Spinal cord (tissue), 10 donors: ENCODE measurements at places on chromosomes 7 and 10. TPM values are rescaled to one million over a fixed set of nuclear protein-coding genes. Genes with fewer than 3 reads are reported as not detected.

DNA sequence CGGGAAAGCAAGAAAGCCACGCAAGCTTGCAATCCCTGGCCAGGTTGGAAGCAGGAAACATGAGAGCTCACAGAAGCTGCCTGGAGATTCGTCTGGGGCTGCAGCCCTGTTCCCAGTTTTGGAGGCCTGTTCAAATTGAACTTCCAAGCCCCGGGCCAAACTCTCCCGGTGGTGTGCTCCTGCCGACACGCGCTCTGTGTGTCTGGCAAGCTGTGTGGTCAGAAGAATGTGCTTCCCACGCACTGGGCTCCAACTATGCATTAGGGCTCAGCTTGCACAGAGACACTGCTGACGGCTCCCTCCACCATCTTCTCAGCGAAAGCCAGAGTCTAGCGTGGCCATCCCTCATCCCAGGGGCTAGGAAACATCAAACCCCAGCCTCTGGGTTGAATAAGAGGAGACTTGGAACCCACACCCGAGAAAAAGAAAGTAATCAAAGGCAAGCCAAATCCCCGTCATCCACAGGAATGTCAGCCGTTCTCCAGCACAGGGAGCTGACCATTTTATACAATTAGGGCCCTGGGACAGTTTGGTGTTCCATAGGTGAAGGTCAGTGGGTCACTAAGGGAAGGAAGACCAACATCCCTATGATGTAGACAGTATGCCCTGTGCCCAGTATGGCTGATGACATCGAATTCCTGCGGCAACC lies 107.2 kb downstream of the FGFR2 start:
- H3K4me1 ChIP-seq = no peaks in the 10 kb centered on the region
- no peak for DNase-seq
- H3K27me3 ChIP-seq = no peaks in the 10 kb centered on the region
- H3K27ac ChIP-seq = peak overlapping the region; percentile 1
- no peak overlapping the region for H3K4me3 ChIP-seq

TCAF1 gene
- polyA plus RNA-seq = 120 TPM

DNA sequence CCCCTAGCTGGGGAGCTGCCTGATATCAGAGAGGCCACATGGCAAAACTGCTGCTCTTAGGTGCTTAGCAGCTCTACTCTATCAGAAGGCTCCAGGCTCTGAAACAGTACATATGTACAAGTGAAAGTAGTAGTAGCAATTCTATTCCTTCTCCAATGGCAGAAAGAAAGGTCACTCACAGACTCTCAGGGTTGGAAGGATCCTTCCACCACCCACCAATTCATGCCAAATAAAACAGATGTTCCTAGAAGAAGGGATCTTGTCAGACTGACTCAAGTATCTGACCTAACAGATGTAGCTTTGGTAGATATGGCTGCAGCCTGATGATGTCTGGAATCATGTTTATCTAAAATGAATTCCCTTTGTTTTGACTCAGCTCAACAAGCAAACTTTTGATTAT lies 8.0 kb upstream of the ALDH18A1 start:
- no peaks in the 10 kb centered on the region for H3K27me3 ChIP-seq
- DNase-seq = no peak
- no peak overlapping the region for H3K27ac ChIP-seq

DNA sequence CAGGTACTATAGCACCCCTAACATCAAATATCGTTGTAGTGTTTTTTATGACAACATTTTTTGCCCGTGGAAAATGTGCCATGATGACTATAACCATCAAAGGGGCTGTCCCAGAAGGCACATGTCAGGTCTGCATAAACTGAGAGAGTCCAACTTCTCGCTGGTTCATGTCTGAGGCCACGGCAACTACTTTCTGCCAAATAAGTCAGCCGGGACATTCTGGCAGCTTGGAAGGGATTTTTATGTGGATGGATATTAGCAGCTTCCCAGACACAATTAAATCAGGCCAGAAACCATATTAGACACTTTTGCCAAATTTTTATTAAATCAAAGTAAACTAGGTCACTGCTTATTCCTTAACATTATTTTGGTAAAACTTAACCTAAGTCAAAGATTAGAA lies 477.4 kb upstream of the FZD8 start:
- no peaks in the 10 kb centered on the region for H3K27me3 ChIP-seq
- DNase-seq = no peak
- H3K4me3 ChIP-seq = no peak overlapping the region
- H3K36me3 ChIP-seq = no peaks in the 10 kb centered on the region
- H3K27ac ChIP-seq = no peak overlapping the region
- no peaks in the 10 kb centered on the region for H3K4me1 ChIP-seq

GRCh38 chr10:54011117-54011516 lies 789.9 kb downstream of the PCDH15 start:
- no peaks in the 10 kb centered on the region for H3K4me1 ChIP-seq
- no peak overlapping the region for H3K4me3 ChIP-seq
- no peak for DNase-seq
- H3K27me3 ChIP-seq = no peaks in the 10 kb centered on the region

DNA sequence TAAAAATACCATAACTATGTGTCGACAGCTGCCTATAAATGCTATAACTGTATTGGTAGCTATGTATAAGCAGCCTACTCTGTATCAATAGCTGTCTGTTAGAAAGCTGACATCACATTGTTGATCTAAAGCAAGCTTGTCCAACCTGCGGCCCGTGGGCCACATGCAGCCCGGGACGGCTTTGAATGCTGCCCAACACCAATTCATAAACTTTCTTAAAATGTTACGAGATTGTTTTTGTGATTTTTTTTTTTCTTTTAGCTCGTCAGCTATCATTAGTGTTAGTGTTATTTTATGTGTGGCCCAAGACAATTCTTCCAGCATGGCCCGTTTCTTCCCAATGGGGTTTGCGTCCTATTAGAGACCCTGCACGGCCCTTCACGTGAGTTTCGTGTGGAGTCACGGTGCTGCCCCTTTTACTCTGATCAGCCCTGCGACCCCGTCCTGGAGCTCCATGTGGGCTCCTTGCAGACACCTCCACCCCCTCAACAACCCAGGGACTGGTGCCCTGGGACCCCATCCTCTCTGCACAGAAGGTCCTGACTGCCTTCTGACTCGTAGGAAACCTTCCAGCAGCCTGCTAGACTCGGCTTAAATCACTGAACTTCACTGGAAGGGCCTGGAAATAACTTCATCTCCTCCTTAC lies 4.5 kb upstream of the PRKAR1B start:
- no peaks in the 10 kb centered on the region for H3K27me3 ChIP-seq
- peaks cover 22% of the 10 kb centered on the region for H3K4me1 ChIP-seq
- peaks cover 37% of the 10 kb centered on the region for H3K36me3 ChIP-seq
- DNase-seq = no peak
- no peak overlapping the region for H3K27ac ChIP-seq
- no peak overlapping the region for H3K4me3 ChIP-seq

EEPD1 gene
- 49.5 TPM for polyA plus RNA-seq

DNA sequence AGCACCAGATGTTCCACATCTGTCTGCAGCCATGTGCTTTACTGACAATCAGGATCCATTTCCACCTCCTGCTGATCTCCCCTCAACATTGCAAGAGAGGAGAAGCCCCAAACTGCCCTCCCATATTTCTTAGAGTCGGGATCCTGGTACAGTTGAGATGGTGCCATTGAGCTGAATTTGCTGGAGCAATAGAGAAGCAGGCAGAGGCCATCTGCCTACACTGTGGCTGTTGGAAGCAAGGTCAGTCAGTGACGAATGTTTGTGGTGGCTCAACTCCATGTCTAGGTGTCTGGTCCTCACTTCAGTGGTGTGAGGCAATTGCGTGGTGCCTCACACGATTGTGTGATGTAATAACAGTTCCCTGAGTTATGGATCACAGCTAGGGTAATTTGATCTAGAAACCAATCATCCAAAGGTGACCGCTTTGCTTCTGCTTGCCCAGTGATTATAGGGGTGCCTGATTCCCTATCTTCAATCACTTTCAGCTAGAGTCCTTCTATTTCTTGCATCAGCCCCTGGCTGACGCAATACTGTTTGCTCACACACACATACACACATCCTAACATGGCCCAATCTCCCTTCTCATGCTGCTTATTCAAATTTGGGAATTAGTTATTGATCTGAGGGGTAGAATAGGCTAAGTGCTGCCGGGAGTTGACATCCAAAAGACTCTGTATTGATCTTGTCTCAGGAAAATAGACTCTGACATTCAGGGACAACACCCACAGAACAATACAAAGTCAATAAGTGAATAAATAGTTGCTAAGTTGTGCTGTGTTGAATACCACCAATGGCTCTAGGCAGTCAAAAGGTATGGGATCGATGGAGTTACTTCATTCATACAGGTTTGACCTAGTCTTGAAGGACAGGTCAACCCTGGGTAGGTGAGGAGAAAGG lies 46.1 kb upstream of the SLC35B4 start:
- H3K36me3 ChIP-seq = no peaks in the 10 kb centered on the region
- DNase-seq = no peak
- H3K4me3 ChIP-seq = no peak overlapping the region
- no peaks in the 10 kb centered on the region for H3K27me3 ChIP-seq

- peaks cover 4% of the 10 kb centered on the region for H3K4me1 ChIP-seq
- no peaks in the 10 kb centered on the region for H3K27me3 ChIP-seq
- peak within 1 kb of the TSS; percentile 55 for H3K4me3 ChIP-seq
Measured at GRCh38 chr7:77415823-77416620, at the start of gene GSAP. Gene GSAP (minus strand): TSS chr7:77416349. CDS start chr7:77416321, 28 bp downstream.

GRCh38 chr10:91117505-91117904 lies 103.0 kb upstream of the PCGF5 start:
- H3K27ac ChIP-seq = no peak overlapping the region
- H3K36me3 ChIP-seq = no peaks in the 10 kb centered on the region
- H3K4me3 ChIP-seq = no peak overlapping the region
- H3K4me1 ChIP-seq = no peaks in the 10 kb centered on the region

RPEL1 gene
- 0.32 TPM for polyA plus RNA-seq

LRRC18 gene
- polyA plus RNA-seq = 1.0 TPM

DNA sequence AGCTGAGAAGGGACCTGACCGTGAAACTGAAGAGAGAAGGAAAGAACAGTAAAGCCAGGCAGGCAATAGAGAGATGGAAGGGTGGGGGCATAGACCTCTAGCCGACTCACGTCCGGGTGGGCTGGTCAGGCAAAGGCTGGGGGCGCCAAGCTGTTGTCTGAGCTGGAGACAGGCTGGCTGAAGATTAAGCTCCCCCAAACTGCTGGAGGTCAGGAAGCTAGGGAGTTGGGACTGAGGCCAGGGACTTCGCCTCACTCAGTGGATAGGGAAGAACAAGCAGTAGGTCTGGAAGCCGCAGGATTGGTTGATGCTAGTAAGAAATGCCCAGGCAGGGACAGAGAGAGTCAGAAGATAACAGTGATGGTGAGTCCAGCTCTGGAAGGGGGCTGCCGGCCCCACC lies 5.3 kb downstream of the PITX3 start:
- H3K27ac ChIP-seq = no peak overlapping the region
- no peak overlapping the region for H3K4me3 ChIP-seq
- no peaks in the 10 kb centered on the region for H3K36me3 ChIP-seq
- H3K27me3 ChIP-seq = peaks cover 88% of the 10 kb centered on the region

- no peaks in the 10 kb centered on the region for H3K4me1 ChIP-seq
- no peaks in the 10 kb centered on the region for H3K27me3 ChIP-seq
- H3K36me3 ChIP-seq = no peaks in the 10 kb centered on the region
- peak; percentile 79 for DNase-seq
- H3K27ac ChIP-seq = peak overlapping the region; percentile 94
- peak overlapping the region; percentile 70 for H3K4me3 ChIP-seq
Measured at GRCh38 chr7:129225206-129225930, 538 bp downstream of the AHCYL2 start.

DNA sequence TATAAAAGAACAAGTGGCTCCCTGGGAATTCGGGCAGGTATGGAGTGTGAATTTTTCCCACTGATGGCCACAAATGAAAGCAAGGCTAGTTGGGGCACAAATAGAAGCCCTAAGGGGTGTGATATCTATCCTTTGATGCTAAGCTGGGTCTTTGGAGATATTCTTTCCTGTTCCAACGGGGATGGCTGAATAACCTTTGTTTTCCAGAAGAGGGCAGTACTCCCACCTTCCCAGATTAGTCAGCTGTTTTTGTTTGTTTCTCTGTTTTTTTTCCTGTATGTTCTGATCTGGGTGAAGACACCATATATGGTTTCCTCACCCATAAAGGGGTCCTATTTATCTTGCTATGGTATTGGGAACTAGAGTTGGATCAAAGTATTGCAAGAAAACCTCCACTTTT lies 947.7 kb upstream of the SORCS1 start:
- no peak overlapping the region for H3K27ac ChIP-seq
- no peak overlapping the region for H3K4me3 ChIP-seq
- no peaks in the 10 kb centered on the region for H3K27me3 ChIP-seq
- H3K4me1 ChIP-seq = no peaks in the 10 kb centered on the region
- no peak for DNase-seq

- H3K27me3 ChIP-seq = no peaks in the 10 kb centered on the region
- H3K4me3 ChIP-seq = no peak overlapping the region
- no peak for DNase-seq
- no peaks in the 10 kb centered on the region for H3K4me1 ChIP-seq
- H3K27ac ChIP-seq = no peak overlapping the region
- H3K36me3 ChIP-seq = no peaks in the 10 kb centered on the region
Measured at GRCh38 chr10:11522821-11523245, 88.6 kb downstream of the USP6NL start.

GRCh38 chr7:26319636-26320035 lies 28.0 kb downstream of the SNX10 start:
- H3K4me3 ChIP-seq = no peak overlapping the region
- no peak for DNase-seq
- no peaks in the 10 kb centered on the region for H3K4me1 ChIP-seq
- H3K27me3 ChIP-seq = no peaks in the 10 kb centered on the region
- no peaks in the 10 kb centered on the region for H3K36me3 ChIP-seq
- H3K27ac ChIP-seq = no peak overlapping the region

CYP3A7 gene
- polyA plus RNA-seq = not detected

DNA sequence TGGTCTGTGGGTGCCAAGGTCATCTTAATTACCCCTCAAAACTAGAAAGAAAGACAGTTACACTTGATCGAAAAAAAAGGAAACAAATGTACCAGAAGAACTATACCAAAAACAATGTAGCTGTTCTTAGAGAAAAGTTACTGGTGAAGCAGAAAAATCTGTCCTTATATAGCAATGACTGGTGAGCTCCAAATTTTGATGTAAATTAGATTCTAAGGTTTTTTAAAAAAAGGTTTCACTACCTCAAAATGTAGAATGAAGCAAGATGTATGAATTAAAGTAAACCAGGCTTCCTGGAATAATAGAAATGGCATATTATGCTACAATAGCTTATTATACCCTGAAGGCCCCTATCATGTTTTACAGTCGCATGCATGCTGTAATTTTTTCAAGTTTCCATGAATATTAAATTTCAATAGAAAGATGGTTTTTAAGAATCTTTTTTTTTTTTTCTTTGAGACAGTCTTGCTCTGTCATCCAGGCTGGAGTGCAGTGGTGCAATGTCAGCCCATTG lies 28.4 kb upstream of the FKBP9 start:
- DNase-seq = no peak
- H3K4me3 ChIP-seq = no peak overlapping the region
- no peak overlapping the region for H3K27ac ChIP-seq
- peaks cover 29% of the 10 kb centered on the region for H3K36me3 ChIP-seq
- H3K4me1 ChIP-seq = no peaks in the 10 kb centered on the region

DNA sequence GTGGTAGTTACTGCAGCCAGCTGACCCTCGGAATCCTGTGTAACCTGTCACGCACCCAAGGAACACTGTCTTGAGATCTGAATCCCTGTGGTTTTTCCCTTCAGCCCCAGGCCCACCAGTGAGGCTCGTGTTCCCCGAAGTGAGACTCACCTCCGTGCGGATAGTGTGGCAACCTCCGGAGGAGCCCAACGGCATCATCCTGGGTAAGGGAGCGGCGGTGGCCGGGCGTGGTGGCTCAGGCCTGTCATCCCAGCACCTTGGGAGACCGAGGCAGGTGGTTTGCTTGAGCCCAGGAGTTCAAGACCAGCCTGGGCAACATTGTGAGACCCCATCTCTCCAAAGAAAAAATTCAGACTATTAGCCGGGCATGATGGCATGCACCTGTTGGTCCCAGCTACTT lies 549.9 kb upstream of the FOXK1 start:
- DNase-seq = no peak
- no peak overlapping the region for H3K4me3 ChIP-seq
- no peaks in the 10 kb centered on the region for H3K27me3 ChIP-seq
